B cell (primary cell): ENCODE measurements at places on chromosomes 4 and X. TPM values are rescaled to one million over a fixed set of nuclear protein-coding genes. Genes with fewer than 3 reads are reported as not detected.

Gene ARSJ
- not detected in 2 replicates for polyA plus RNA-seq

Gene PABPC1L2B
- polyA plus RNA-seq = not detected in 2 replicates

Gene UGT2B17
- polyA plus RNA-seq = 0.26 TPM in 1 of 2 replicates, not detected in the other

Gene SMAD1
- polyA plus RNA-seq = 0.12 and 0.14 TPM in 2 replicates

Gene PAGE4
- not detected in 2 replicates for polyA plus RNA-seq

Gene RTL3
- polyA plus RNA-seq = not detected in 2 replicates
